ENCODE measurements at places on chromosomes 2 and 18.

DNA sequence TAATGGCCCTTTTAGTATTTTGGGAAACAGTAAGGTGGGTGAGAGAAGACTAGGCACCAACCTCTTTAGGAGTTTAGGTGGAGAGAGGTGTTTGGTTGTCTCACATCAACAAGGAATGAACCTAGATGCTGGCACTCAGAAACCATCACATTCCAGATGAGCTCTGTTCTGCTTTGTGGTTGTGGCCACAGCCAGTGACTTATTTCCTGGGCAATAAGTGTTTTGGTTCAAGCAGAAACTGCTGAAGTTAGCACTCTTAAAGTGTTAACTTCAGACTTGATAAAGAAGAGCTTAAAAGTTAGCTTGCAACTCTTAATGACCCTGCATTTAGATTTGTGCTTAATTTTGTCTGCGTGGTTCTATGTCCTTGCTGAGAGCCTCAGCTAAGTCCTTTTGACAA lies 929.2 kb downstream of the SLC4A3 start:
- no peak for DNase-seq

DNA sequence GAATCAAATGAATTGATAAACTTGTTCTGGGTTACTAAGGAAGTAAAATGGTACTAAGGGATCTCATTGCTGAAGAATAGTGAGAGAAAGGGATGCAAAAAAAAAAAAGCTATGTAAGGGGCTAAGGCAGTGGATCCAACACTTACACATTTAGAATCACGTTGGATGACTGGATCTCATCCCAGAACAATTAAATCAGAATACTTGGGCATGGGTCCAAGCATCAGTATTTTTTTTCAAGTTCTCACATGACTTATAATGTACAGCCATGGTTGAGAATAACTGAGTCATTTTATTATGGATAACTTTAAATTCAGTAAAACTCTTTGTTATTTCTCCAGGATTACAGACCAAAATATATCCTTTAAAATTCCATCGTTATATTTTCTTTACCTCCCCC lies 8.5 kb downstream of the DSC1 start:
- no peak for DNase-seq

GRCh38 chr2:232761301-232761907 lies 15.0 kb downstream of the KCNJ13 start:
- DNase-seq: peak; percentile 64

- DNase-seq: no peak
Measured at GRCh38 chr2:10552220-10552870, 104.2 kb upstream of the ODC1 start.

Measured in CD4-positive, alpha-beta T cell treated with Interleukin-4 for 1 hour (primary cell).